OCI-M1 (cell line): ENCODE measurements at places on chromosomes 16 and 17.

DNA sequence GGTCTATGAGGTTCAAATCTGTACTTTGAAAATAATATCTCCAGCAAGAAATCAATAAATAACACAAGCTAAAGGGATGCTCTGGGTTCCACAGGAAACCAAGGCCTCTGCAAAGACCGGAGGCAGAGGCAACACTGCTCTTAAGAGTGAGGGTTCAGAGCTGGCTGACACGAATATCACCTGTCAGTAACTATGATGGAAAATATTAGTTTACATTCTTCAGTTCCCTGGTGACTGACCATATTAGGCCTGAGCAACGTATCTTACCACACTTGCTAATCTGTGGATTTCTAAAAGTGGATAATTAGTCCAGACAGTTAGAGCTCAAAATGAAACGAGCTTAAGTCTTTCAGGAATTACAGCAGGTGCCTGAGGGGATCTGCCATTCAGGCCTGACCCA, 459.3 kb downstream of the HS3ST3B1 start:
- no peak for DNase-seq

GRCh38 chr17:44176257-44176656, 5.8 kb downstream of the ASB16 start:
- DNase-seq: no peak

DNA sequence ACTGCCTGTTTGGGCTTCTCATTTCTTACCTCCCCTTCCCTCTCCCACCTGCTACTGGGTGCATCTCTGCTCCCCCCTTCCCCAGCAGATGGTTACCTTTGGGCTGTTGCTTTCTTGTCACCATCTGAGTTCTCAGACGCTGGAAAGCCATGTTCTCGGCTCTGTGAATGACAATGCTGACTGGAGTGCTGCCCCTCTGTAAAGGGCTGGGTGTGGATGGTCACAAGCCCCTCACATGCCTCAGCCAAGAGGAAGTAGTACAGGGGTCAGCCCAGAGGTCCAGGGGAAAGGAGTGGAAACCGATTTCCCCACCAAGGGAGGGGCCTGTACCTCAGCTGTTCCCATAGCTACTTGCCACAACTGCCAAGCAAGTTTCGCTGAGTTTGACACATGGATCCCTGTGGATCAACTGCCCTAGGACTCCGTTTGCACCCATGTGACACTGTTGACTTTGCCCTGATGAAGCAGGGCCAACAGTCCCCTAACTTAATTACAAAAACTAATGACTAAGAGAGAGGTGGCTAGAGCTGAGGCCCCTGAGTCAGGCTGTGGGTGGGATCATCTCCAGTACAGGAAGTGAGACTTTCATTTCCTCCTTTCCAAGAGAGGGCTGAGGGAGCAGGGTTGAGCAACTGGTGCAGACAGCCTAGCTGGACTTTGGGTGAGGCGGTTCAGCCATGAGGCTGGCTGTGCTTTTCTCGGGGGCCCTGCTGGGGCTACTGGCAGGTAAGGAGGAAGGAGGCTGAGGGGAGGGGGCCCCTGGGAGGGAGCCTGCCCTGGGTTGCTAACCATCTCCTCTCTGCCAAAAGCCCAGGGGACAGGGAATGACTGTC, at the start of gene CD68:
CD68 (plus strand) TSS at position 638 of the 833 bp plus-strand sequence; CDS start at position 678, 40 bp downstream.
- peak; percentile 99 for DNase-seq

DNA sequence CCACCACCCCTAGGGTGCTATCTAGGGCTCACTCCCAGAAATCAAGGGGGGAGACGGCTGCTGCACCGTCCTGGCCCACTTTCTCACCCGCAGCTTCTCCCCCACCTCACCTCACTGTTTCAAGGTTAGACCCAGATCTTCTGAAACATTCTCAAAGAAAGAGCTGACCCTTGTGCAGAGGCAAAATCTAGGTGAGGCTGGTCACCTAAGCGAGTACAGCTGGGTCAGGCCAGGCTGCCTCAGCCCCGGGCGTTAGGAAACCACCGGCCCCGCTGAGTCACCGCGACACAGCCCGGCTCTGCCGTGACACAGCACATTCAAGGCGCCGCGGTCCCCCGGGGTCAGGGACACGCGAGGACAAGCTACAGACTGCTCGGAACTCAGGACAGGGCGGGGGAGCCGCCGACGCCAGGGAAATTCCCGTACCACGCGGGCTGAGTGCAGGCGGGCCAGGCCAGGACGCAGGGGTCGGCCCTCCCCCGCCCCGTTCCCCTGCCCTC, 27.1 kb downstream of the GNPTG start:
- DNase-seq: peak; percentile 86

DNA sequence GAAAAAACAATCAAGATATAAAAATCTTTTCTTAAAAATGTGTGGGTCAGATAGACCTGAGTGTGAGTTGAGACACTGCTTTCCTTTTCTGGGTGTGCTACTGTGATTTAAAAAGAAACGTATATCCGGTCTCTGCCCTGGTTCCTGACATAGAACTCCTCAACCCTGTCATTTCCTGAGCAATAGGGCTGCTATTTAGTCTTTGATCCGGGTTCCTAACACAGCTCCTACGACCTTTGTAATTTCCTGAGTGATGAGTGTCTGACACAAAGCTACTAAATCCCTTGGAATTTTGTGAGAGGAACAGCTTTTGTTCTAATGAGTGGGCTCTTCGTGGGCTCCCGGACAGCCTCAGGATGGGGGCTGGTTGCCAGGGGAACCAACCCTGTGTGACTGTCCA, 93.9 kb upstream of the FA2H start:
- DNase-seq: no peak

GRCh38 chr16:74026373-74027281, 270.0 kb upstream of the PSMD7 start:
- DNase-seq: no peak

- no peak for DNase-seq
Observed at GRCh38 chr17:29214215-29215146, 32.2 kb upstream of the CRYBA1 start.

- DNase-seq: no peak
Observed at GRCh38 chr17:49132317-49132698, 261 bp upstream of the B4GALNT2 start.
